Ovary (tissue), 10 donors: ENCODE measurements at places on chromosomes 6 and 20. TPM values are rescaled to one million over a fixed set of nuclear protein-coding genes. Genes with fewer than 3 reads are reported as not detected.

Gene EPHA7
- total RNA-seq = 1.5 TPM

Gene ATP5F1E
- total RNA-seq = 23.2 TPM

Gene WFDC2
- total RNA-seq = 246 TPM

Gene PKIB
- not detected for total RNA-seq

Gene PRDM1
- total RNA-seq = 9.2 TPM

Gene C6orf58
- not detected for total RNA-seq

Gene TNFRSF6B
- total RNA-seq = 6.4 TPM

Gene ARFGEF3
- 0.33 TPM for total RNA-seq

Gene MAN1A1
- total RNA-seq = 32.2 TPM

Gene HCK
- total RNA-seq = 3.3 TPM

GRCh38 chr6:167298127-167298526 is 7.0 kb downstream of the UNC93A start:
- no peak for DNase-seq

DNA sequence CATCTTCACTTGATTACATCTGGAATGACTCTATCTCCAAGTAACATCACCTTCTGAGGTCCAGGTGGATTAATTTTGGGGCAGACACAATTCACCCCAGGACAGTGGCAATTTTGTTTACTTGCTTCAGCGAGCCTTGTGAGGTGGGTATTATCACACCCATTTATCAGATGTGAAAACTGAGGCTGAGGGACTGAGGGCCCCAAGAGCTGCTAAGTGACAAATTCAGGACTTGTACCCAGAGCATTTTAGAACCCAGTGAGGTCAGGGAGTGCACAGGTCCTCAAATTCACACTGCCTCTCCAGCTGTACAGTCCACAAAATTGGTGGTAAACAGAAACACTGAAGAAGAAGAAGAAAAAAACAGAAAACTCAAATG is 125.2 kb upstream of the PMEPA1 start:
- no peak for DNase-seq

GRCh38 chr6:96923871-96924493 is 546 bp upstream of the KLHL32 start:
- no peak for DNase-seq

- no peak for DNase-seq
Measured at GRCh38 chr6:28134015-28134414, 7.7 kb upstream of the ZKSCAN8 start.

GRCh38 chr6:7537565-7538174 is 3.8 kb upstream of the DSP start:
- no peak for DNase-seq
